Panc1 (cell line): ENCODE measurements at places on chromosomes 5 and 9.

DNA sequence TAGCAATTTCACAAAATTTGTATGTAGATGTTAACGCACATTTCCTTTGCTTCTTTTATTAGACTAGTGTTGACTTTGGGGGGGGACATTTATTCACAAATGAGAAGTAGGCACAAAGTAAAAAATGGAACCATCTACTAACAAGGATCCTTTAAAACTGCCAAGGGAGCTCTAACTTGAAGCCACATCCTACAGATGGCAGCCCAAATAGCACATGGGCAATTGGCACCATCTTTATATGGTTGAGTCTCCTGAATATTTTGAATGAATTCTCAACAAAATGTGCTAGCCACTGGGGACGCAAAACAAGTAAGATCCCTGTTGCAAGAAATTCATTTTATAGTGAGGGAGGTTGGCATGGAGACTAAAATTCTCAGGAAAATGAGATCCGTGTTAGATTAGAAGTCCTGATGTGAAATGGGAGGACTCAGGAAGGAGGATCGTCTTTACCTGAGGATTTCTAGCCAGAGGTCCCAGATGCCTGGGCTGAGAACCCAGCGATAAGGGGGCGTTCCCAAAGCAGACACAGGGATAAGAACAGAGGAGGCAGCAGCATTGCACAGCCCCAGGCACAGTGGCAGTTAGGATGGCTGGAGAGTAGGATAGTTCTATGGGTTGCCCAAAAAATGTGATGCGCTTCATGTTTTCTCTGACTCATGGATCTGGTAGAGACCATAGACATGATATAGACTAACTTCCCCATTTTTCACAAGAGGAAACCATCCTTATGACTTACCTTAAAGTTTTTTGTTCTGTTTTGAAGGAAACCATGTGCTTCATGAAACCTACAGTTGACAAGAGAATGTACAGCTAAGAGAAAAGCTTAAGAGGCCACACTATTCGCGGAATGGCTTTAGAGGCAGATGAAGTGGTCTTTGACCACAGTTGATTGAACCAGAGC lies 37.4 kb downstream of the C9orf152 start:
- DNase-seq, result no peak

DNA sequence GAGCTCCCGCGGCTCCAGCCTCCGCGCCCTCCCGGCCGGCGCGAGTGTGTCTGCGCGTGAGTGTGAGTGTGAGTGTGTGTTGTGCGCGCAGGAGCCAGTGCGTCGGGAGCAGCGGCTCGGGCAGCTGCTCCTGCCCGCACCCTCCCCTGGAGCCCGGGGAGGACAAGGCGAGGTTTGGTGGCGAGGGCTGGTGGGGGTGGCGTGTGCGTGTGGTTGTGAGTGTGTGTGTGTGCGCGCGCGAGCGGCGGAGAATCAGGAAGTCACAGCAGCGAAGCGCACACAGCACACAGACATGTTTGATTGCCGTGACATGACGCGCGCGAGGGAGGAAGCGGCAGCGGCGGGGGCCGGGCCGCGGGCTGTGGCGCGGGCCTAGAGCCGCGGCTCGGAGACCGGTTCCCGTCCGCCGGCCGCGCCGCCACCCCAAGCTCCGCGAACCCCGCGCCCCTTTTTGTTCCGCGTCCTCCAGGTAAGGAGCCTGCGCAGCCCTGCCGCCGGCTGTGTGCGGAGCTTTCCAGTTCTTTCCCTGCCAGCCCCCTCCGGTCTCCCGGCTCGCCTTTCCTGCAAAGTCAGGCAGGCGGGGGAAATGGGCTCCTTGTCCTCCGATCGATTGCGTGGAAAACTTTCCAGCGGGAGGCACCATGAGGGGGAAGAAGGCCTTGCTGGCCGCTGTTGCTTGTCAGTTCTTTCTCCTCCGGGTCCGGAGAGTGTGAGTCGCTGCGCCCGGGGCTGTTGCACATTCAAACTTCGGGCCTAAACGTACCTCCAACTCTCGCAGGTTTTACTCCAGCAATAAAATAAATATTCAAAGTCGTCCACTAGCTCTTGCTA lies 2.4 kb downstream of the SMARCA2 start:
- no peak for DNase-seq

DNA sequence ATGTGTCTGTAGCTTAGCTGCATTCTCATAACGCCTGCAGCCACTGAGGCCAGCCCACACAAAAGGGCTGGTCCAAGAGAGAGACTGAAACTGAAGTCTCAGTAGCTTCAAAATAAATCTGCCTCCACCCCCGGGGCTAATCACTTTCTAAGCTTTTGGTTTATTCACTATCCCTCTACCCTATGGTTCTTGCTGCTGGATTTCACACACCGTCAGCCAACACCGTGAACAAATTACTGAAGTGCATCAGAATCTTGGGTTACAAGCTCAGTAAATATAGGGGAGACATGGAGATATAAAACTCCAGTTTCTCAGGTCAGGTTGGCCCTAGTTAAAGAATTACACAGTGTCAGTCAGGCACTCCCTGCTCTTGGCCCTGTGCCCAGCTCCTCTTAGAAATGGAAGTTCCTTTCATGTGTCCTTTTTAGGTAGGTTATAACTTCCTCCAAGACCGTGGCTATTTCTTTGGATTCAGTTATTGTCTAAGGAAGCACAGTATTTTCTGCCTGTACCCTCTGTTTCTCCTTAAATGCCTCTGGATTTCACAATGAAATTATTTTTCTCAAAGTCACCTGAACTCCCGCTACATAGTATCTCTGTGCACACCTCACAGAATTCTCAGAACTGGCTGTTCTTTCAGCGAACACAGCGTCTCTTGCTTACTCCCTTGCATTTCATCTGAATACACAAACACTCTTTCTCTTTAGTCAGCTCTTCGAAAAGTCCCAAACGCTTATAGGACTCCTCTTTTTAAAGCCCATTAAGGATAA lies 112.5 kb downstream of the FAM174A start:
- no peak for DNase-seq

GRCh38 chr5:137199201-137199600 lies 299.9 kb downstream of the SPOCK1 start:
- DNase-seq, result no peak

DNA sequence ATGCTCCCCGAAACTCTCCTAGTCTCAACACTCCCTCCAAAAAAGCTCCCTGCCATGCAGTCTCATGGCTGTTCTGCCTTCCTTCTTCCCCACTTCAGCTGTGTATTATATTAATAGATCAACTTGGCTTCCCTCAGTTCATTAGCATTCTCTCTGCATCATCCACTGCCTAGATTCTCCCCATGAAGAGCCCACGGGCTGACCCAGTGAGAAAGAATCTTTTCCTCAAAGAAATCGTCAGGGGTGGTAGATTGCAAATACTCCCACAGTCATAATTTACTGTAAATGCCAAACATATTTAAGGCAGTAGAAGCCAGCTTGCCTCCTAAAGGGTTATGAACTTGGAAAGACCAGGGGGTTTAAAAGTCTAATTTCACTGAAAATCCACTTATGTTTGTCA lies 33.5 kb downstream of the GNA14 start:
- DNase-seq, result no peak

GRCh38 chr9:119924736-119925135 lies 555.5 kb upstream of the BRINP1 start:
- no peak for DNase-seq

GRCh38 chr9:90024823-90025222 lies 420.0 kb downstream of the GADD45G start:
- DNase-seq, result no peak

DNA sequence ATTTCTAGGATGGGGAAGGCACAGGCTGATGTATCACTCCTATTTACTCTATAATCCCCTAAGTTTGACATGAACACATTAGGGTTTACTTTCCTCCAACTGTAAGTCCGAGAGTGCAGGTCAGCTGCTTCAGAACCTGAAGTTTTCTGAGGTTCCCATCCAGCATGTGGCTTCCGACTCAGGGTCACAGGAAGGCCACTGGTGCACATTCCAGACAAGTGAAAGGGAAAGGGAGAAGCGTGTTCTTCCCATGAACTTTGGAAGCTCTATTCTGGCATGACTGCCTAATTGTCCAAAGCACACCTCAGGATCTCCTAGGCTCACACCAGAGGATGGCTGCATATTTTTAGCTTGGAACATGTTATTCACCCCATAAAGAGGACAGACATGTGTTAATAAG lies 602.6 kb downstream of the SEMA5A start:
- no peak for DNase-seq

DNA sequence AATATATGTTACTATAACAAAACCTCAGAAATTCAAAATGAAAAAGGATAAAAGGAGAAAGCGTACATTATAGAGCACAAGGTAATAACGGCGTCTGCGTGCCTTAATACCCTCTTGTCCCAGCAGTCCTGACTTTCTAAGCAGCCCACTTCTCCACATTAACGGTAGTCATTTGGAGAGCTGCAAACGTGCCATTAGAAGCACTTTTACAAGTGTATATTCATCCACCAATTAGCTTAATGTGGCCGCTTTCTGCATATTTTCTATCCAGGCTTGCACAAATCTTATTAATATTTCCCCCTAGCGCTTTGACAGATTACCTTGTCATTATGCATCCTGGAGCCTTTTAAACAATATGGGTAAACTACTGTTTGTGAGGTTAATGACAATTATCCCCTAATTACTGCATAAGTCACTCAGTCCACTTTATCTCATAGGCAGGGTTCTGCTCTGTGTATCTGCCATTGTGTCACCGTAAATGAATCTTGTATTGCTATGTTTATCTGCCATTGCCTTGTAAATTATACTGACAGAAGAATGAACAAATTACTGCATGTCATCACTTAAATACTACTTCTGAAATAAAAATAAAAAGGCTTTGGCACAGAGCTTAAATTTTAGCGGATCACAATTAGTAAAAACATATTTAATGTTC lies 421.3 kb downstream of the BNC2 start:
- no peak for DNase-seq

- DNase-seq, result no peak
These were observed 104.0 kb upstream of the SARDH start for GRCh38 chr9:133842174-133842573.

DNA sequence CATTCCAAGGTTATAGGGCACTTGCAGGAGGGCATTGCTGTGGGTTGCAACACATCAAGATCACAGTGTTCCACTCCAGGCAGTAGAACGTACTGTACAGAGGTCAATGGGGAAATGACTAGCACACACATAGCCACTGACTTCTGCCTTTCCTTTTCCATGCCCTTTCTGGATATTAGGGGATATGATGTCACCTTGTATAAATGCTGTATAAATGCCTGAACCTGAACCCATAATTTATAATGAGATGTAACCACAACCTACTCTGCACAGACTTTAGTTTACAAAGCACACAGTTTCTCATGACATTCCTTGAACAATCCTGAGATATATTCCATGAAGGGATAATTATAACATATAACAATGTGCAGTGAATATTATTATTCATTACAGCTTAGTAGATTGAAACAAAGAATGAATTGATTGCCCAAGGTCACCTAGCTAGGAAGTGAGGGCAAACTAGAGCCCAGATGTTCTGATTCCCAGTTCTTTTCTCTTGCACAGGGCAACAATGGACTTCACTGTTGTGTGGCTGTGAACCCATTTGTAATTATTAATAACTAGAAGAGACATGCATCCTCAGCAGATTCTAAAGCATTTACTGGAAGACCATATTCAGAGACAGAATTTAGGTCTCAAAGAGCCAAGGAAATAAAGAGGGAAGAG lies 5.6 kb upstream of the ABLIM3 start:
- DNase-seq, result no peak

GRCh38 chr9:134329886-134330285 lies 3.6 kb downstream of the RXRA start:
- no peak for DNase-seq

DNA sequence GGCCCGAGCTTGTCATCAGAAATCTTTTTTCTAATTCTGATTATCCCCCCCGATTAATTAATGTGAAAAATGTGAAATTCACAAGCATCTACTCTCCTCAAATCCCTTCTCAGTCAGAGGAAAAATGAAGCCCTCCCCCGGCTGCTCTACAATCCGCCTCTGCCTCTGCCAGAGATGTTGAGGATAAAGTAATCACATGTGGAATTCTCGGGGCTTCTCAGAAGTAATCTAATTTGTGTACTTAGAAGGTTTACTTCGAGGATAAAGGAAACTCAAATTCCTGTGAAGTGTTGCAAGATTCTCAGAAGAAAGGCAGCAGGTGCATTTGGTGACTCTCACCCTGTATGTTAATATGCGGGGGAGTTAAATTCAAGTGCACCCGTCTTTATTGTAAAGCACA lies 726.1 kb upstream of the ADAMTS16 start:
- no peak for DNase-seq

DNA sequence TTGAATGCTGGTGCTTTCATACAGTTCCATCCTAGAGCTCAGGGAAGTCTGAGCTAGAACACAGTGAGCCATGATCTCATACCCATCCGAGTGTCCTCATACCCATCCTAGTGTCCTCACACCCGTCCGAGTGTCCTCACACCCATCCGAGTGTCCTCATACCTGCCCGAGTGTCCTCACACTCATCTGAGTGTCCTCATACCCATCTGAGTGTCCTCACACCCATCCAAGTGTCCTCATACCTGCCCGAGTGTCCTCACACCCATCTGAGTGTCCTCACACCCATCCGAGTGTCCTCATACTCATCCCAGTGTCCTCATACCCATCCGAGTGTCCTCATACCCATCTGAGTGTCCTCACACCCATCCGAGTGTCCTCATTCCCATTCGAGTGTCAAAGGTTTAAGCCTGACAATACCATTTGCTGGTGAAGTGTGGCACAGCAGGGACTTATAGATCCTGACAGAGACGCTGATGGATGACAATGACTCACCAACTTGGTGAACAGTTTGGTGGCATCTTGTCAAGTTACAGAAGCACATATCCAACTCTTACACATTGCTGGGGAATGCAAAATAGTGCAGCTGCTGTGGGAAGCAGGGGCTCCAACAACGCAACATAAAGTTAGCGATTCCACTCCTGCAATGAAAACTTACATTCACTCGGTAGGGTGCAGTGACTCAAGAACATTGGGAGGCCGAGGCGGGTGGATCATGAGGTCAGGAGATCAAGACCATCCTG lies 77.0 kb upstream of the COL5A1 start:
- no peak for DNase-seq

GRCh38 chr5:72194846-72195245 lies 87.6 kb downstream of the MAP1B start:
- no peak for DNase-seq

DNA sequence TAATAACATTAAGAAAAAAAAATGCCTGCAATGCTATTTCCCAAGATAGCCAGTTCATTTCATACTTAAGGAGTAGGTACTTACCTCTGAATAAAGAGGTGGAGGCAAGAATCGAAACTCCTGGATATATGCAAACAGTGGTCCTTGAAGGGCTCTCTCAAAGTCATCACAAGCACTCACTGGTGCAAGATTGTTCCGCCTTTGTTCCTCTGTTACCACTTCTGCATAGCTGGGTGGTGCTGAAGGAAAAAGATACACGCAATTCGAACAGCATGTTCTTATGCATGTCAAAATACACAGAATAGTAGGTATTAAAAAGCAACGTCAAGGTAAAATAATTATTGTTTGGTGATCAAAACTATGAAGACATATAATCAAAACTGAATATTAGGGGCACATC lies 9.5 kb downstream of the ARRDC3 start:
- no peak for DNase-seq
